ENCODE measurements at places on chromosomes 13 and 19. TPM values are rescaled to one million over a fixed set of nuclear protein-coding genes. Genes with fewer than 3 reads are reported as not detected.

Gene KCNJ14
- 5.4 TPM for total RNA-seq

- H3K36me3 ChIP-seq = no peaks in the 10 kb centered on the region
- no peak for DNase-seq
- no peak overlapping the region for H3K4me3 ChIP-seq
- H3K27me3 ChIP-seq = no peaks in the 10 kb centered on the region
Measured at GRCh38 chr19:35710784-35711723, 6.7 kb downstream of the ZBTB32 start.

DNA sequence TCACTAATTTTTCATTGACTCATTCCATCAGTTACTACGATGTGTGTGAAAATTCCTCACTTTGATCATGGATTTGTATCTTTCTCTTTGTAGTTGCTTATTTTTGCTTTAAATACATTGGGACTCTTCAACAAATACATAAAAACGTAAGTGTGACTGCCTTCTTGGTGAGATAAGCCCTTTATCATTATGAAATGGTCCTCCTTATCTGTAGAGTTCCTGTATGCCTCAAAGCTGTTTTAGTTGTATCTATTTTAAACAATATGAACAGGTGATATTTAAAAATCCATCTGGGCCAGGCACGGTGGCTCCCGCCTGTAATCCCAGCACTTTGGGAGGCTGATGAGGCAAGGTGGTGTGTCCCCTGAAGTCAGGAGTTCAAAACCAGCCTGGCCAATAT is 11.3 kb downstream of the DCUN1D2 start:
- H3K4me1 ChIP-seq = no peaks in the 10 kb centered on the region
- no peak overlapping the region for H3K4me3 ChIP-seq
- H3K36me3 ChIP-seq = peaks cover 42% of the 10 kb centered on the region
- DNase-seq = no peak

- no peak overlapping the region for H3K4me3 ChIP-seq
- H3K27me3 ChIP-seq = no peaks in the 10 kb centered on the region
- H3K4me1 ChIP-seq = no peaks in the 10 kb centered on the region
- no peaks in the 10 kb centered on the region for H3K36me3 ChIP-seq
- H3K27ac ChIP-seq = no peak overlapping the region
Measured at GRCh38 chr13:76882431-76882830, 3.8 kb downstream of the KCTD12 start.

GRCh38 chr13:20045950-20046548 is 87.5 kb downstream of the ZMYM2 start:
- no peaks in the 10 kb centered on the region for H3K36me3 ChIP-seq
- H3K4me1 ChIP-seq = 0 out of 2 replicates have a peak, but pooled peaks cover 18% of the 10 kb centered on the region
- H3K27ac ChIP-seq = no peak overlapping the region
- DNase-seq = no peak
- H3K27me3 ChIP-seq = no peaks in the 10 kb centered on the region

All from PC-9 (cell line).